ENCODE measurements at places on chromosomes 4 and X.

DNA sequence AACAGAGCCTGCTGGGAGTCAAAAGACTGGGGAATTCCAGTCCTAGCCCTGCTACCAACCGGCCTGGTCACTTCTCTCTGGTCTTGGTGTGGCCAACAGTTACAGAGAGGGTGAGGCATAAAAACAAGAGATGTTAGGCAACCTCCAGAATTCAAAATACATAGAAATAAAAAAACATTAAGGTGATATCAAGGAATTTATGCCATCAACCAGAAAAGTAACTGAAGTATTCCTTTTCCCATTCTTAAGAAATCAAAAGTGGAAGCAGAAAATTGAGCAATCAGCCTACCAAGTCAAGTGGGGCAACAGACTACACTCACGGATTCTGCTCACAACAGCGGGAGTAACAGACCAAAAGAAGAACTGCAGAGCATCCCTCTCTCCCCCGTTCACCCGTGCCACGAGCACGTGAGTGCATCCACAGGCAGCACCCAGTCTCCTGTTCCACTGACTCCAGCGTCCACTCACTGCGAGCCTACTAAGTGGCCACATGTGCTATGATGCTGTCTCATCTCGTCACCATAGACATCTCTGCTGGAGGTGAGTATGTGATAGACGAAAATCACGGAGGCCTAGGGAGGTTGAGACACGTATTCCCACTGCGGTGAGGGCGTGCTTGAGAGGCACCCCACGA is 29.3 kb downstream of the AFAP1 start:
- no peak for DNase-seq

- no peak for DNase-seq
Observed at GRCh38 chrX:44843318-44843702, 511 bp upstream of the DUSP21 start.

DNA sequence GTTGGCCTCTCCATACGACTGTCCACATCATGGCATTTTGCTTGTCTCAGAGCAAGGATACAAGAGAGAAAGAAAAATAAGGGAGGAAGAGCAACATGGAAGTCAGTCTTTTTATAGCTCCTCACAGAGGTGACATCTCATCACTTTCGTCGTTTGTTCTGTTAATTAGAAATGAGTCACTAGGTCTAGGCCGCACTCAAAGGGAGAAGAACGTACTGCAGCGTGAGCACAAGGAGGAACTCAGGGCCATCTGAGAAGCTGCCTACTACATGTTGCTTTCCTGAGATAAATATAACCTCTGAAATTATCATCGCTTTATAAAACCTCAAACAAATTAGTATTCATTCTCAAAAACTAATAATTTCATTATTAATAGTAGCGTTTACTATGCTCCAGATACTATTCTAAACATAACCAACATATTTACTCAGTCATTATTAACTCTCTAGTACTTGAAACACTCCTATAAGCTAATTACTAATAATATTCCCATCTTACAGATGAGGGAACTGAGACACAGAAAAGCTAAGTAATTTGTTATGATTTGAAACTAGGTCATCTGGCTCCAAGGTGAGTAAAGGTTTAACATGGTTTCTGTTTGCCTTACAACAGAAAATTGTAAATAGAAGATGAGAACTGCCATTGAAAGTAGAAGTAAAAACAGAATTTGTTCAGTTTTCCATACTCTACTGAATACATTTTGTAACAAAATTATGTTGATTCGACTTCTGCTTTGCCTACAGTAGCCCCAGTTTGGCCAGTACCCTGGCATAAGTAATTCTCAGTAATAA is 213.2 kb upstream of the UGT8 start:
- no peak for DNase-seq

DNA sequence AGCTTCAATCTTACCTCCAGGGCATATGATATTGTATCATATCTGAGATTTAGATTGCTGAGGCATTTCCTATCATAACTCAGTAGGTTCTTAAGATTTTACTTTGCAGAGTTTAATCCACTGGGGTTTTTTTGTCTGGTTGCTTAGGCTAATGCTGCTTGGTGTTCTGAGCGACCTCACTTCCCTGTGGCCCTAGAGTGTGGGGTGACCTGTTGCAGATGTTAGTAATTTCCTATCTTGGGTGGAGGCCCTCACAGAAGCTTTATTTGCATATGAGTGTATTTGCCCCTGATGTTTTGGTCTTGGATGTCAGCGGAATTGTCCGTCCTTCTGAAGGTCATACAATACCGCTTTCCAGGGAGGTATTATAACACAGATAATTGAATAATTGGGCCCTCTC is 137.1 kb downstream of the NDST3 start:
- DNase-seq, result no peak

- DNase-seq, result no peak
Observed at GRCh38 chrX:15790769-15791290, 546 bp downstream of the ZRSR2 start.

GRCh38 chr4:31667686-31668085 is 947.5 kb downstream of the PCDH7 start:
- DNase-seq, result no peak

DNA sequence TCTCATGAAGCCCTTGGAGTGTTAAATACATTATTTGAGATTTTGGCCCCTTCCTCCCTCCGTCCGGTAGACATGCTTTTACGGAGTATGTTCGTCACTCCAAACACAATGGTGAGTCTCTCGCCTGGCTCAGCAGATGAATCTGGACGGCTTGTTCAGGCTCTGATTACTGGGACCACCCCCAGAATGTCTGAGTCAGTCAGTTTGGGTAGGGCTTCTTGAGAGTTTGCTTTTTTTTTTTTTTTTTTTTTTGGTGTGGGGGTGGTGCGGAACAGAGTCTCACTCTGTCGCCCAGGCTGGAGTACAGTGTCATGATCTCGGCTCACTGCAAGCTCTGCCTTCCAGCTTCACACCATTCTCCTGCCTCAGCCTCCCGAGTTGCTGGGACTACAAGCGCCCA is 62.4 kb upstream of the MSANTD1 start:
- DNase-seq, result no peak

GRCh38 chr4:40492691-40493090 is 137.0 kb downstream of the RBM47 start:
- no peak for DNase-seq

- no peak for DNase-seq
Observed at GRCh38 chr4:186858355-186858754, 134.7 kb upstream of the FAT1 start.

GRCh38 chrX:55841962-55842752 is 124.6 kb downstream of the RRAGB start:
- DNase-seq, result no peak

- no peak for DNase-seq
Observed at GRCh38 chr4:124111922-124112321, 600.6 kb downstream of the ANKRD50 start.
